Dorsolateral prefrontal cortex (tissue), 122 donors: ENCODE measurements at places on chromosomes 1 and 21. TPM values are rescaled to one million over a fixed set of nuclear protein-coding genes. Genes with fewer than 3 reads are reported as not detected.

Gene TRIM58
- 2.9 TPM for total RNA-seq

Gene RGS13
- total RNA-seq = not detected

Gene TTC22
- 1.4 TPM for total RNA-seq

- no peak for DNase-seq
These were observed 52.7 kb upstream of the EIF4G3 start for GRCh38 chr1:21229246-21230000.

DNA sequence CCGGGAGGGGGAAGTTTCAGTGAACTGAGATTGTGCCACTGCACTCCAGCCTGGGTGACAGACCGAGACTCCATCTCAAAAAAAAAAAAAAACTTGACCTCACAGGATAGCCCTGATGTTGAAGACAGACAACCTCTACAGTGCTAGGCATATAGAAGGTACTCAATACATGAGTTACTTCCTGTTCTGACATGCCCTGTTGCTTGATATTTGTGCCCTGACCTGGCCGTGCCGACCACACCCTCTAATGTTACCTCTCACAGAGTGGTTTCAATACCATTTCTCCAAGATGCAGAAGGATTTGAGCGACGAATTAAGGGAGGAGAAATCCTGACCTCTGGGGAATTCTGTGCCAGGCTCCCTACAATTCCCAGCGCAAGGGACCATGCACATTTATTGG, 5.2 kb downstream of the PTAFR start:
- no peak for DNase-seq

DNA sequence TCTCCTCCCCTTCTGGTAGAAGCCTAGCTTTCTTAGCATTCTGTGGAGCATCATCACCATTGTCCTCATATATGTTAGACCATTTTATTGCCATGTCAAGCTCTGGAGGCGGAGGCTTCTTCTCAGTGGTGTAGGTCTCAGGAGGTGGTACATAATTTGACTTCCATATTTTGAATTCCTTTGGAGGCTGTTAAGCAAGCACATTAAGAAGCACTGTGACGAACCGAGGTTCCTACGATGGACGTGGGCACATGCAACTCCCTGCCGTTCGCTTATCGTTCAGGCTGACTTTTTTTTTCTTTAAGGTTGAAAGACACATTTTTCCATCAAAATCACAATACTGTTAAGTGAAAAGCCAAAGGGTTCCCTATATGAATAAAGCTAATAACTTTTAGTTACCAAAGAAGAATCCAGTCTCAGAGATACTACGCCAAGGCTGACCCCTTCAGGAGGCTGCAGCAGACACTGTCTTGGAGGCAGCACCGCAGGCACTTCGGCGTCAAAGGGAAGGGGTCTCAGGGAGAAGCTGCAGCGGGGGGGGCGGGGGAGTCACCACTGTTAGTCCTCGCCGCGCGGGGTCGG, 835 bp downstream of the C1orf52 start:
- DNase-seq = no peak

GRCh38 chr1:211742889-211743529, 67.6 kb upstream of the NEK2 start:
- DNase-seq = no peak

DNA sequence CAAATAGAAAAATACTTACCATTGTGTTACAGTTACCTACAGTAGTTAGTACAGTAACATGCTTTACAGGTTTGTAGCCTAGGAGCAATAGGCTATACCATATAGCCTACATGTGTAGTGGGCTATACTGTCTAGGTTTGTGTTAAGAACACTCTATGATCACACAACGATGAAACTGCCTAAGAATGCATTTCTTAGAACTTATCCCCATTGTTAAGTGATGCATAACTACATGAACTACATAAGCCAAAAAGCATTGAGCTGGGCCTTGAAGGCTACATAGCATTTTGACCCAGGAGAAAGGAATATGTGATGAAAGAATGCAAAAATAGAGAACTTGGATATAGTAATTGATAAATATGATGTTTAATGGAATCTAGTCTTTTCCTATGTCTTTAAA, 46.4 kb upstream of the JUN start:
- no peak for DNase-seq

- no peak for DNase-seq
These were observed 33.6 kb downstream of the GOLPH3L start for GRCh38 chr1:150663321-150663720.

DNA sequence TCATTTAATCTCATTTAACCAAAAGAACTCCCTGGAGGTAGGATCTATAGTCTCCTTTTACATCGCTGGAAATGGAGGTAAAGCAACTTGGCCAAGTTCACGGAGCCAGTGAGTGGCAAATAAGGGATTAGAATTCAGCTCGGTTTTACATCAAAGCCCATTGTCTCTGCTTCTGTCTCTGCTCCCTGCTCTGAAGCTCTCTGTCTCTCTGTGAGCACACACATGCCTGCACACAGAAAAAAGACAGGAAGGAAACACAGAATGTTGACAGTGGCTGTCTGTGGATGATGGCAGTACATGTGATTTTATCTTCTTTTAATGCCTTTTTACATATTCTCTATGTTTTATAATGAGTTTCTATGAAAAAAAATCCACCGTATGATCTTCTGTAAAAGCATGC, 8.9 kb upstream of the DHRS3 start:
- DNase-seq = no peak
